ENCODE measurements at places on chromosomes 12 and 14. TPM values are rescaled to one million over a fixed set of nuclear protein-coding genes. Genes with fewer than 3 reads are reported as not detected.

GRCh38 chr14:61252369-61253063 is 28.6 kb downstream of the TMEM30B start:
- DNase-seq, result peak; percentile 63

- DNase-seq, result peak; percentile 30
Observed at GRCh38 chr12:108511633-108512540, 3.2 kb upstream of the FICD start.

- DNase-seq, result no peak
Observed at GRCh38 chr14:86022031-86022629, 492.2 kb downstream of the FLRT2 start.

GRCh38 chr14:73503648-73504047 is 12.9 kb downstream of the RIOX1 start:
- no peak for DNase-seq

DNA sequence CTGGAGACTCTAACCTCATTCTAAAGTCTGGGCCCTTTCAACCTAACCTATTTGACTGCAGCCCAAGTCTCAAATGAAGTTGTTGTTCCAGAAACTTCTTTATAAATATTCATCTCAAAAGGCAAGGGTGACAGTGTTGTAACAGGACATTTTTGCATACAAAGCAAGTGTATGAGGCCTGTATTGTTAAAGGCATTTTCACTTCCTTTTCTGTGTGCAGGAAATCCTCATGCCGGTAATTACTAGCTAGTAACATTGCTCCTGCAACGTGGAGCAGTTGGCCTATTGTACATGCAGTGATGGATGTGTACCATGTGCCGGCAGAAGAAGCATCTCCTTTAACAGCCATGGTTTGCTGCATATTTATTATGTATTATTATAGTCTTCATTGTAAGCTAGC is 156.5 kb upstream of the RMST start:
- no peak for DNase-seq

- no peak for DNase-seq
Observed at GRCh38 chr12:120121766-120122293, 5.3 kb upstream of the RAB35 start.

GRCh38 chr14:49946320-49947141 is 53.6 kb downstream of the ARF6 start:
- peak; percentile 52 for DNase-seq

DNA sequence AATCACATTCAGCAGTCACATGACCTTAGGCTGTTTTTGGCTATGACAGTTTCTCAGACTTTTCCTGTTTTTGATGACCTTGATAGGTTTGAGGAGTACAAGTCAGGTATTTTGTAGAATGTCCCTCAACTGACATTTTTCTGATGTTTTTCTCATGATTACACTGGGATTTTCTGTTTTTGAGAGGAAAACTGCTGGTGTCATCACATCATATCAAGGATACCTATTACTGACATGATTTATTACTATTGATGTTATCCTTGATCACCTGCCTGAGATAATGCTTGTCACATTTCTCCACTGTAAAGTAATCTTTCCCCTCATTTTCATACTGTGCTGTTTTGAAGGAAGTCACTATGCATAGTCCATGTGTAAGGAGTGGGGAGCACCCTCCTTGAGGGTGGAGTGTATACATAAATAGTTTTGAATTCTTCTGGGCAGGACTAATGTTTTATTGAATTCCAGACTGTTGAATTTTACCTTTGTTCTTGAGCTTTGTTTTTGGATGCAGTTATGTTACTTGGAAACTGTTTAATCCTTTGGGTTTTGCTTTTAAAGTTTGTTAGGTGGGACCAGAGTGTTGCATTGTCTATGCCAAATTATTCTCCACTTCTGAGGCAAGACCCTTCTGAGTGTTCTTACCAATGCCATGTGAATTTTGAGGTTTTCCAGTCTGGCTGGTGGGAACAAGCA is 444.5 kb upstream of the FAR2 start:
- DNase-seq, result no peak

- DNase-seq, result no peak
Observed at GRCh38 chr12:18932211-18932610, 194.3 kb downstream of the CAPZA3 start.

GRCh38 chr12:122533856-122534255 is 6.8 kb downstream of the KNTC1 start:
- no peak for DNase-seq

DNA sequence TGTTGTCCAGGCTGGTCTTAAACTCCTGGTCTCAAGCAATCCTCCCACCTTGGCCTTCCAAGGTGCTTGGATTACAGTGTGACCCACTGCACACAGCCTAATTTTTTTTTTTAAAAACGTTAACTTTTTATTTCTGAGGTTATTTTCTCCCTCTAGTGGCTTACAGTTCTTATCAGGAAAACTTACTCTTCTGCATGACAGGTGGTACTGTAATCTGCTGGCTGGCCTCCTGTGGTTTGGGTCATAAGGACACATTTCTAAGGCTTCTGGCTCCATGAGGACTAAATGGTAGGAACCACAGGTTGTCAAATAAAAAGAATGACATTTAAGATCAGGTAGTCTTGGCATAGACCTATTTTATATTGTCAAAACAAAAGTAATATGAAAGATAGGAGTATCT is 7.7 kb upstream of the NCKAP1L start:
- no peak for DNase-seq

DNA sequence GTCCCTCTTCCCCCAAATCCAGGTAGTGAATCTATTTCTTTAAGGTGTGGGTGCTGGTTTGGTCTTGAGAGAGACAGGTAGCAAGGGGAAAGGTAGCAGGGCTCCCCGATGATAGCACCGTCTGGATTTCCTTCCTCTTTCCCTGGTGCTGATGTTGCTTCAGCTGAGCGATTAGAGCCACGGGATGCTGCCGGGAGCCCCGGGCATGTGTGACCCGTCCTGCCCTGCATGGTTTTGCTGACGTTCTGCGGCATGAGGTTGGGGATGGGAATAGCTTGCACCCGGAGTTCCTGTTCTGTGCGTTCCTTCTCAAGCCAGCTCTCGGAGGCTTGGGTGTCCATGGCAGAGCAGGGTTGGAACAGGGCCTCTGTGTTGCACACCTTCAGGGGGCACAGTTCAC is 107.3 kb downstream of the TSPAN9 start:
- no peak for DNase-seq

- no peak for DNase-seq
Observed at GRCh38 chr14:36506732-36507614, 13.1 kb downstream of the NKX2-1 start.

DNA sequence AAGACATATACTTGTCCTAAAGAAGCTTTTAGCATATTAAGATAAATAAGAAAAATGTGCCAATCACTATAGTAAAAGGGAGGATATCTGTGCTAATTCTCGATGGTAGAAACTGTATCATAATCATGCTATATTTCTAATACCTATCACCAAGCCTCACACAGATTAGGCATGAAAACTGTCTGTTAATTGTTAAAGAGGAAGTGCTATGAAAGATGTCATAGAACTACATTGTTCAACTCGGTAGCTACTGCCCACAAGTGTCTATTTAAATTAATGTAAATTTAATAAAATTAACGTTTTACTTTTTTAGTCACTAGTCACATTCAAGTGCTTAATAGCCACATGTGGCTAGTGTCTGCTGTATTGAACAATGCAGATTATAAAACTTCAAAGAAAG is 77.5 kb upstream of the KICS2 start:
- no peak for DNase-seq

- no peak for DNase-seq
Observed at GRCh38 chr14:69683971-69684370, 72.6 kb downstream of the SUSD6 start.

- no peak for DNase-seq
Observed at GRCh38 chr12:94285943-94286582, 137.7 kb downstream of the PLXNC1 start.

DNA sequence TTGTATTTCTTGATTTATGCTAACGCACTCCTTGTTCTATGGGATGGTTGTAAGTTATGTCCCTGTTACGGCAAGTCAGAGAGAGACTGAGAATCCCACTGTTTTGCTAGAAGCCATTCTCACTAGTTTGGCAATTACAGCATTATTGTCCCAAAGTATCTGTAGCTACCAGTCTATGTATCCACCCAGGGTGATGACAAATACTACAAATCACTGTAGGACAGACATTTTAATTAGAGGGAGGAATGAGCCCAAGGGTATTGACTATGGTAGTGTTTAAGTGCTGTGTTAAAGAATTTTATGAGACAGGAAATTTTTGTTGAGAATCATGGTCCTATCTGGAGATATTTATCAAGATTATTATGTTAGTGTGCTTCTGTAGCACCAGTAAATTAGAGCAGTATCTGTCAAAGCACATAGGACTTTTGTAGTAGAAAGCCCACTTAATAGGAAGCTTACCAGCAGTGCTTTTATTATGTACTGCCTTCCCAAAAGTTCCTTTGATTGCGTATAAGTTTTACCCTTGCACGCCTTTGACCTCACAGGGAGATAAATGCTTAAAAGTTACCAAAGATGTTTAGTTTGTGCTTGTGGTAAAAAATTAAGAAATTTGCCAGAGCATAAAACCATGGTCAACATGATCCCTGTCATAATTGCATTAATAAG is 10.7 kb downstream of the PRKCH start:
- DNase-seq, result no peak

- no peak for DNase-seq
Observed at GRCh38 chr12:114823724-114824123, 139.7 kb upstream of the TBX3 start.

- DNase-seq, result no peak
Observed at GRCh38 chr14:20971705-20972021, 16.4 kb downstream of the RNASE2 start.

GRCh38 chr14:90986510-90986909 is 73.9 kb downstream of the RPS6KA5 start:
- no peak for DNase-seq

GRCh38 chr12:105357162-105357691 is 26.7 kb downstream of the C12orf75 start:
- DNase-seq, result no peak

IFNG-AS1 gene
- not detected for total RNA-seq

BBOF1 gene
- total RNA-seq, result 1.3 TPM

CATSPERB gene
- total RNA-seq, result not detected

CEBPE gene
- not detected for total RNA-seq

GLTP gene
- total RNA-seq, result 66.0 TPM

CCDC175 gene
- total RNA-seq, result not detected

GARIN6 gene
- total RNA-seq, result not detected

DPY19L2 gene
- 0.20 TPM for total RNA-seq

OLR1 gene
- not detected for total RNA-seq

FAR2 gene
- 64.4 TPM for total RNA-seq

SLC35F4 gene
- not detected for total RNA-seq

SLC7A7 gene
- total RNA-seq, result 18.6 TPM

PDZRN4 gene
- total RNA-seq, result not detected

DCAF4 gene
- total RNA-seq, result 12.8 TPM

Data from pulmonary artery endothelial cell (primary cell).